SJSA1 (cell line): ENCODE measurements at places on chromosomes 7 and 10.

DNA sequence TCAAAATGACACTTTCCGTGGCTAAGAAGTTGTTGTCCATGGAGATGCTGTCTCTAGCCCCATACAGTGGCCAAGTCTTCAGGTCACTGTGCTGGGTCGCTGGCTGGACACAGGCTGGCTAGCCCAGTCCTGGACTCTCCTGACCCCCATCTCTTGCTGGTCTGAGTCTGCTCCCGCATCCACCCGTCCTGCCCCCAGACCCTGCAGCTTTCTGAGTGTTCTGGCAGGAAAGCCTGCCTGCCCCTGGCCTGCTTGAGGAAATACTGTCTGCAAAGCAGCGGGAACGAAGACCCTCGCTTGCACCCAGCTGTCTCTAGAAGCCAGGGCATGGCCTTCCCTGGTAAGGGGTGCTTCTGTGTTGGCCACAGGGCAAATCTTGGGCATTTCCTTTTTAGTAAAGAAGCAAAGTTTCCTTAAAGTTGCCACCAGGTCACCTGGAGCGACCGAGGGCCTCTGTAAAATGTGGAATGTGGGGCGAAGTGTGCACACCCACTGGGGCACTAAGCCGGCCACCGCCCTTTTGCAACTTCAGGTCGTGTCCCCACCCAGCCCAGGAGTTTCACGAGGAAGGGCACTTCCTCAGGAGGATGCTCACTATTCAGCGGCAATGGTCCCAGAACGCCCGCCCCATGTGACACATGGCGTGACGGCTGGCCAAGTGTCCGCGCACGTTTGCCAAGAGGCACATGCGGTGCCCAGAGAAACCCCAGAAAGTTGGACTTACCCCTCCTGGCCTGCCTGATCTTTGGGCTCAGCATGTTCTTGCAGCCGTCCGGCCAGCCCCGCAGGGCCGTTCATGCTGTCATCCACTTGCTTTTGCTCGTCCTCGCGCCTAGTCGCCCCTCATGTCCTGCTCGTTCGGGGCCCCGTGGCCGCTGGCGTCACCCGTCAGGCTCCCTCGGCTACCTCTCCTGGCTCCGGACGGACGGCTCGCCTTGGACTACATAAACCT, 558 bp downstream of the ARHGAP22 start:
- peak; percentile 42 for DNase-seq

DNA sequence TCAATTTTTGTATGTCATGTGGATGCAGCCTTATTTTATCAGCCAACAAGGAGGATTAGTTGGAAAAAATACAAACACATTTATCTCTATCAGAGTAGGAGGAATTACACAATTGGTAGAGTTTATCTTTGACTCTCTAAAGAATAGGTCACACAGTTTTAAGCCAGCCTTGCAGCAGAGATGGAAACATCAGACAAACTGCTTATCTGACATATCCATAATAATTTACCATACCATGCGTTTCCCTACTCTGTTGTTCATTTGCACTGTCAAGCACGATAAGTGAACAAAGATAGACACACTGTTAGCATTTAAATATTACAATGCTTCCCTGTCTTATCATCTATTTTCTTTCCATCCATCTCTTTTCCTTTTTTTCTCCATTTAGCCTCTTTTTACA, 283.7 kb upstream of the SMIM30 start:
- no peak for DNase-seq

DNA sequence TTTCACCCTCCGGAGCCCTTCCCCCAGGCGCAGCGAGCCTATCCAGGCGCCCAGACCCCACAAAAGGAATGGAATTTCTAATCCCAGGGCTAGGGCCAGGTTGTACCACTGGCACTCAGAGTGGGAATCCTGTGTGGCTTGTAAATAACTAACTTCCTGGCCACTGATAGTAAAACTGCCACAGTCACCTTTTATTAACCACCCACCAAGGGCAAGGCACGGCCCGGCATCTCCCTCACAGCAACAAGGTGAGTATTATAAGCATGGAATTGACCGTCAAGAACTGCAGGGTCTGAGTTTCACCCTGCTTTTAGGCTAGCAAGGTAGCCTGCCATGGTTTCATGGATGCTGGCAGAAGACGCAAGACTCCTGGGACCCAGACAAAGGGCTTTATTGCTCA, 51.1 kb downstream of the SPOCK2 start:
- no peak for DNase-seq

- DNase-seq, result no peak
These were observed 23.5 kb downstream of the UPP1 start for GRCh38 chr7:48112401-48113165.

- DNase-seq, result no peak
These were observed 21.5 kb upstream of the GRIFIN start for GRCh38 chr7:2497500-2498336.

- DNase-seq, result no peak
These were observed 85.9 kb downstream of the UBE3C start for GRCh38 chr7:157224627-157225026.

GRCh38 chr7:74023092-74023536, 4.9 kb upstream of the ELN start:
- DNase-seq, result peak; percentile 89
